ENCODE measurements at places on chromosomes 2 and 18.

DNA sequence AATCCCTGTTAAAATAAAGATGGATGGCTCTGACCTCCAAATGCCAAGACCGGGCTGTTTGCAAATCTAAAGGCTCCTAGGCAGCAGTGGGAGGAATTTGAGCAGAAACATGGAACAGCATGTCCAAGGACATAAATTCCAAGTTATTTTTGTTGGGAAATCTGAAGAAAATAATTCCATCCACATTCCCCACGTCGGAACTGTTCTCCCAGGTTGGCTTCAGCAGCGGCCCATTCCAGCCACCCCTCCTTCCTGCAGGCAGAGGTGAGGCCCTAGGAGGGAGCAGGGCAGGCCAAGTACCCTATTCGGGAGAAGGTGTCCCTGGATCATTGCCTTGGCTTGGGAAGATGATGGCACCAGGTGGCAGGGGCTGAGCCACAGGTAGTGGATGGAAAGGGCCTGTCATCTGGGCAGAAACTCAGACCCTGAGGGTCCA, 117.1 kb downstream of the CAPN13 start:
- DNase-seq, result no peak

- no peak for DNase-seq
These were observed 17.5 kb upstream of the IL36G start for GRCh38 chr2:112960230-112960825.

- DNase-seq, result no peak
These were observed 31.7 kb downstream of the LPIN2 start for GRCh38 chr18:2981212-2981728.

DNA sequence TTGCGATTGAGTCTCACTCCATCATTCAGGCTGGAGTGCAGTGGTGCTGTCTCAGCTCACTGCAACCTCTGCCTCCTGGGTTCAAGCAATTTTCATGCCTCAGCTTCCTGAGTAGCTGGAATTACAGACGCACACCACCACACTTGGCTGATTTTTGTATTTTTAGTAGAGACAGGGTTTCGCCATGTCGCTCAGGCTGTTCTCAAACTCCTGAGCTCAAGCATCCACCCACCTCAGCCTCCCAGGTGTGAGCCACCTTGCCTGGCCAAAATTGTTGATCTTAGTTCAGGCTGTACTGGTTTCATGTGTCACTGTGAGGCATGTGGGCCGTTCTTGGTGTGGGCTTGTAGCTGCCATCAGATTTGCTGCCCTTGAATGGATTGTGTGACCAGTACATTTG, 18.1 kb downstream of the CD8A start:
- no peak for DNase-seq

DNA sequence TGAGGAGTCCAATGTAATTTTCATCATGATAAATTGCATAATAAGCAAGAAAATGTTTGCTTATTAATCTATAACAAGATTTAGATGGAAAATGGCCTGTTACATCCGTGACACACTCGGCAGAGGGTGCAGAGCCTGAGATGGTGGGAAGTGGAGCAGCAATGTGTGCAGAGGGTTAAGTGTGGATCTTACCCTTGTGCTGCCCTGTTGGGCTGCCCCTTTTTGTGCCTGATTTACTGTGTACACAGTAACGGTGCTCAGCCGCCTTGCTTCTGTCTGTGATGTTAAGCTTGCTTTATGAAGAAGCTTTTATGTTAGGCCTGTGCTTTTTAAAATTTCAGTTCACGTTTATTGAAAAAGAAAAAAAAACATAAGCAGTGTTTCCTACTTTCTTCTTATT, 220.2 kb upstream of the BOD1L2 start:
- DNase-seq, result no peak

- DNase-seq, result no peak
These were observed 43.8 kb downstream of the KANSL3 start for GRCh38 chr2:96594282-96594681.

GRCh38 chr18:23938901-23939341, 75.6 kb upstream of the TTC39C start:
- DNase-seq, result no peak

DNA sequence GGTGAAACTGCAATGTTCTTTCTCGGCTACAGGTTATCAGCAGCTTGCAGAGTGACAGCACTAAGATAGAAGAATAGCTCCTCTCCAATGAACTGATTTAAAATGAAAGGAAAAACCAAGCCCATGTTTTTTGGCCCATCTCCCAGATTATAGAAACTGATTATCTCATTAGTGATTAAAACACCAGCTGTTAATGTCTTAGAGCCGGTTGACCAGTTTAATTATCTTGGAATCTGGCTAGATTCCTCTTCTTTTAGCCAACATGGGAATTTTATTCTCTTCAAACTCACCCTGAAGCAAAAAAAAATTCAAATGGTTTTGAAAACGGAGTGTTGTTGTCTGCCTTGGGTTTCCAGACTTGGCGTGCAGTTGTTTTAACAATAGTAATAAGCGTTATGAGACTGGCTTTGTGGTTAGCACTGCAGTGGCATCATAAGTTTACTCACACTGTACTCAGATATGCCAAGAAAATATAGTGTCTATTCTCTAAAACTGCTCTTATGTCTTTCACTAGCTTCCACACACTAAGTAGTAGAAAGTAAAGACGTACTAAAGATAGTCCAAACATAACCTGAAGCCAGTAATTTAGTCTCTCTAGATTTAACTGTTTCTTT, 665.3 kb downstream of the STK39 start:
- no peak for DNase-seq

- no peak for DNase-seq
These were observed 440.5 kb downstream of the SETBP1 start for GRCh38 chr18:45121146-45121545.

DNA sequence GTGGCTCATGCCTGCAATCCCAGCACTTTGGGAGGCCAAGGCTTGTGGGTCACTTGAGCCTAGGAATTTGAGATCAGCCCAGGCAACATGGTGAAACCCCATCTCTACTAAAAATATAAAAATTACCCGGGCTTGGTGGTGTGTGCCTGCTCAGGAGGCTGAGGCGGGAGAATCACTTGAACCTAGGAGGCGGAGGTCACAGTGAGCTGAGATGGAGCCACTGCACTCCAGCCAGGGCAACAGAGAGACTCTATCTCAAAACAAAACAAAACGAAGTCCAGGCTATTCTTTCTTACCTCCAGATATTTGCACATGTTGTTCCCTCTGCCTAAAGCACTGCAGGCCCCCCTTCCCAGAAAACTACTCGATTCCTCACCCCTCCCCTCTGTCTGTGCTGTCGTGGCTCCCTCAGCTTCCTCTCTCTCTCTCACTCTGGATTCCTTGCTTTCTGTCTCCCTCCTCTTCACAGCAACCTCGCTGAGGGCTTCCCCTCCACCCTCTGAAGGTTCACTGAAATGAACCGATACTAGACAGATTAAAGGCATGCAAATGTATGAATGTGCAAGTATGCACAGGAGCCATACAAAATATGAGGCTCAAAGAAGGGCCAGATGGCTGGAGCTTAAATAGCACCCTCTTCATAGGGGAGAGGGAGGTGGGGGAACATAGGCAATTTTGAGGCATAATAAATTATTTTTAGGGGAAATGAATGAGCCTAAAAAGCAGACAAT, 18.5 kb downstream of the TMEM177 start:
- no peak for DNase-seq

DNA sequence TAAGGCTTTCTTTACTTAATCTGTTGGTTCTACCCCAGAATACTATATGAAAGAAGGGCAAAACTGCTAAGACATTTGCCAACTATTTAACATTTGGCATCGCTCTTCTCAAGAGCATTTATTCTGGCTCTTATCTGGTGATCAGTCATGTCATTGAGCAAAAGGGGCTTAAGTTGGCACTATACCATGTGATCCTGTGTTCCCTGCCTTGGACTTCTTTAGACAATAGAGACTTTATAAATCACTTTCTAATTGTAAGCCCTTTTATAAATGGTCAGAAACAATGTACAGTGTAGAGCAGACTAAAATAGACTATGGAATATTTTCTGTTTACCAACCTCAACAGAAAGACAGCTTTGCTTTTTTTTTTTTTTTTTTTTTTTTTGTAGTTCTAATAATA, 52.1 kb downstream of the GTF3C3 start:
- no peak for DNase-seq
